ENCODE measurements at places on chromosomes 3 and 15. TPM values are rescaled to one million over a fixed set of nuclear protein-coding genes. Genes with fewer than 3 reads are reported as not detected.
A peak's percentile ranks its signal among the peaks of the same experiment; 100 is the strongest.

CHRNA3 gene
- total RNA-seq: not detected

CACNA1D gene
- 0.44 TPM for total RNA-seq

SAMMSON gene
- total RNA-seq: not detected

SCG3 gene
- total RNA-seq: not detected

RHOV gene
- total RNA-seq: not detected

DNA sequence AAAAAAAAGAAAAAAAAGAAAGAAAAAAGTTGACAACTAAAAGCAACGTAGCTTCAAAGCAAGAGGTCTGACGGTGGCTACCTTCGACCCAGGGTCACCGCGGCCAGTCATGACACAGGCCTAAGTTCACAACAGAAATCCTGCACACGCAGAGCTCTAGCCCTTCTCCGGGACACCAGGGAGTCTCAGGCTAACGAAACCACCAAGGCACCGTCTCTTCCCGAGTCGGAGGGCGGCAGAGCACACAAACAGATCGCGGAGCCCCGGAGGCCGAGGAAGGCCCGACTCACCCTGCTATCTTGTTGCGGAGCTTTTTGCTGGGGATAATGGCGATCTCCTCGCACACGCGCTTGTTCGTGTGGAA lies 584 bp downstream of the RPS17 start:
- no peak for DNase-seq
- peaks cover 38% of the 10 kb centered on the region for H3K36me3 ChIP-seq
- H3K4me1 ChIP-seq: peaks cover 26% of the 10 kb centered on the region
- H3K4me3 ChIP-seq: peak overlapping the region; percentile 87
- peak overlapping the region; percentile 77 for H3K27ac ChIP-seq

GRCh38 chr15:68627476-68627875 lies 48.7 kb downstream of the CORO2B start:
- no peaks in the 10 kb centered on the region for H3K4me1 ChIP-seq
- H3K4me3 ChIP-seq: no peak overlapping the region
- H3K27me3 ChIP-seq: no peaks in the 10 kb centered on the region
- no peak overlapping the region for H3K27ac ChIP-seq
- no peaks in the 10 kb centered on the region for H3K36me3 ChIP-seq

DNA sequence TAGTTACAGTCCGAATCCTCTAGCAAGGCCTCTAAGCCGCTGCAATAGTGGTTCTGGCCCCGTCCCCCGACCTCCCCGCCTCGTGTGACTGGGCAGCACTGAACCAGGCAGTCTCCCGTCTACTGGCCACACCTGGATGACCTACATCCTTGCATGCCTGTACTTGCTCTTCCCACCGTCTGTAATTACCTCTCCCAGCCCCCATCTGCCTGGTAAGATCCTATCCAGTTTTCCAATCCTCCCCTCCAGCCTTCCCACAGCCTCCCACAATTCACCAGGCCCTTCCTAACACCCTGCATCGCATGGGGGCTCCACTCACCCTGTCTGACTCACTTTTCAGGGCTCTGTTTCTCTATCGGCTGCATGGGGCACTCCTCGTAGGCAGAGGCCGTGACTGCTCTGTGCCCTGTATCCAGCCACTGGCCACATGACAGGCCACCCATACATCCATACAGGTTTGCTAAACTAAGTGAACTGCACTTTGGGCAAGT lies 32.8 kb downstream of the XXYLT1 start:
- no peak overlapping the region for H3K27ac ChIP-seq
- no peaks in the 10 kb centered on the region for H3K27me3 ChIP-seq
- H3K4me3 ChIP-seq: no peak overlapping the region
- no peaks in the 10 kb centered on the region for H3K4me1 ChIP-seq

DNA sequence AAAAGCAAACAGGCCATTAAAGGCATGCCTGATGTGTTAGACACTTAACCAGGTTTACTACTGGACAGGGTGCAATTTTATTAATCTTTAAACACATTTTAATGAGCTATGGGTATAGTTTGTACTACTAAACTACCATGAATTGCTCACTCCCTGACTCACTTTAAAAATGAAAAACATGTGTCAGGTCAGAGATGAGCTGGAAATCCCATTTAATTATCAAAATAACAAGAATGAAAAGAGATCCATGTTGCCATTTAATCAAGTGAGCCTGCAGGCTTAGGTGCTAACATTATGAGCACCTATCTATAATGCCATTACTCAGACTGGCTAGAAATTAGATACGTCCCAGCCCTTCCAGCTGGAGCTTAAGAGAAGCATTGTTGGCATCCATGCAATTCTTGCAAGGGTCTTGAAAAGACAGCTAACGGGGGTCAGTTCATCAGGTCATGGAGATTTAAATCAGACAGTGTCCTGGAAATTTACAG lies 224.4 kb downstream of the THRB start:
- H3K36me3 ChIP-seq: no peaks in the 10 kb centered on the region
- H3K27me3 ChIP-seq: no peaks in the 10 kb centered on the region

GRCh38 chr3:52890735-52891134 lies 6.6 kb downstream of the STIMATE start:
- H3K4me1 ChIP-seq: peaks cover 58% of the 10 kb centered on the region
- H3K36me3 ChIP-seq: peaks cover 6% of the 10 kb centered on the region
- H3K27me3 ChIP-seq: no peaks in the 10 kb centered on the region
- peak overlapping the region; percentile 87 for H3K27ac ChIP-seq

GRCh38 chr15:52787123-52787503 lies 3.0 kb downstream of the ONECUT1 start:
- H3K4me3 ChIP-seq: no peak overlapping the region
- no peak for DNase-seq
- H3K27me3 ChIP-seq: peaks cover 42% of the 10 kb centered on the region
- no peak overlapping the region for H3K27ac ChIP-seq
- no peaks in the 10 kb centered on the region for H3K36me3 ChIP-seq
- peaks cover 46% of the 10 kb centered on the region for H3K4me1 ChIP-seq

DNA sequence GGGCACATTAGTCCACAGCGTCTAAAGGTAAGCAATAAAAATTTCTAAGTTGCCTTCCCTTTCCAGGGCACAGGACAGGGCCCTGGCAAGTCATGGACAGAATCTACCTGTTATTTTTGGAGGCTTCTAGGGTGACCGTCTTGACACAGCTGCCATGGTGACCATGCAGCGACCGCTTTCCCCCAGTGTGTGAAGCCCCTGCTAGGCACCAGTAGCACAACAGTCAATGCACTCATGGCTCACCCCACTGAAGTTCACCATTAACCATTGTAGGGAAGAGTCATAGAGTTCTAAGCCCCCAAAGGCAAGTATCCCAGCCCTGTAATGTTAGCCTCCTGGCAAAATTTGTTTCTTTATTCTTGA lies 43.8 kb upstream of the SLCO2A1 start:
- H3K4me1 ChIP-seq: no peaks in the 10 kb centered on the region
- H3K27ac ChIP-seq: no peak overlapping the region
- DNase-seq: no peak
- H3K4me3 ChIP-seq: no peak overlapping the region
- H3K27me3 ChIP-seq: no peaks in the 10 kb centered on the region
- no peaks in the 10 kb centered on the region for H3K36me3 ChIP-seq

DNA sequence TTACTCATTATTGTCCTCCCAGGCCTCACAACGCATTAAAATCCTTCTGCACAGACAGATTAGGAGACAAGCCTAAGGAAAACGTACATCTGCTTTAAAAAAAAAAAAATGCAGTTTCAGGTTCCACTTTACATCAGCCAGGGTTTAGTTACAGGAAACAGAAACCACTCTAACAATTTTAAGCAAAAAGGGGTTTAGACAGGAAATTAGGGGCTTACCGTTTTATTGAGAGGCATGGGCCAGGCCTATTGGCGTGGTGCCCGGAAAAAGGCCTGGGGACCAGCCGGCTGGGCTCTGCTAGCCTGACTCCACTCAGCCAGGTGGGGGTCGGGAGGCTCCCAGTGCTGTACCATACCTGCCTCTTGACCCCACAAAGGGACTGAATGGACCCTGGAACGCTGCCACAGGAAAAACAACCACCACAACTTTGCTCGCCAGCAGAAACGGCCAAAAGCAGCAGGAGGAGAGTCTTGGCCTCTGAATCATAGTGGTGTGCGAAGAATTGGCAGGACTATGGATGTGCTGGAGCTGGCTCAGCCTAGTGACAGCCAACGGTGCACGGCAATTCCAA lies 124.3 kb downstream of the CHSY1 start:
- H3K27ac ChIP-seq: peak overlapping the region; percentile 60
- no peaks in the 10 kb centered on the region for H3K27me3 ChIP-seq
- peaks cover 26% of the 10 kb centered on the region for H3K4me1 ChIP-seq
- H3K4me3 ChIP-seq: peak overlapping the region; percentile 61

DNA sequence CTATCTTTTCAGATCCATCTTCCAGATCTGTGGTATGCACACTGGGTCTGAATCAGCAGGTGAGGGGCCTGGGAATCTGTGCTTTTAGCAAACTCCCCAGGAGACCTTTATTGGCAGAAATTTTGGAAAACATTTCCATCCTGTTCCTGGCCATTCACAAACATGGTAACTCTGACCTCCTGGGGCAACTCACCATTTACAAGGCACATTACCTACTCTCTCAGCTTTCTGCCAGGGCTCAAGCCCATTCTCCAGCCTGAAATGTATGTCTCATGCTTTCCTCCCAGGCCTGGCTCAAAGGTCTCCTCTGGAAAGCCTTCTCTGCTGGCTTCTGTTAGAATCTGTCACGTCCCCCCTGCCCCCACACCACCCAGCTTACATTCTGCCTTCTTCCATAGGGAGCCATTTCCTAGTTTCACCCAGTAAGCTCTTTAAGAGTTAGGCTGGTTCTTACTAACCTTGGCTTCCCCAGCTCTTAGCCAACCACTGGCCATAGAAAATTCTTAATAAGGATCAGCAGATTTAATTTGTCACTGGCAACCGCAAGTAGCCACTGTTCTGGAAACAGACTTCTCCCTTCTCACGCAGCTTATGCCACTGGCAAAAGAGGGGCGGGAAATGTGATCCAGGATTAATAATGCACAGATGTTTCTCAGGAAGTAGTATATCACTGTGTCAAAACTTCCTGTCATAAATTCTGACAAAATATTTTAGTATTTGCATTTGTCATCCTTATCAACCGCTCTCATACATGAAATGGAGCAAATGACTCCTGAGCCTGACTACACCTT lies 55.0 kb downstream of the RORA start:
- H3K27ac ChIP-seq: no peak overlapping the region
- DNase-seq: no peak
- peaks cover 5% of the 10 kb centered on the region for H3K27me3 ChIP-seq

- DNase-seq: no peak
- H3K36me3 ChIP-seq: no peaks in the 10 kb centered on the region
- H3K27me3 ChIP-seq: no peaks in the 10 kb centered on the region
- no peak overlapping the region for H3K4me3 ChIP-seq
- no peak overlapping the region for H3K27ac ChIP-seq
- H3K4me1 ChIP-seq: no peaks in the 10 kb centered on the region
Observed at GRCh38 chr3:174097686-174098085, 700.1 kb downstream of the NLGN1 start.

DNA sequence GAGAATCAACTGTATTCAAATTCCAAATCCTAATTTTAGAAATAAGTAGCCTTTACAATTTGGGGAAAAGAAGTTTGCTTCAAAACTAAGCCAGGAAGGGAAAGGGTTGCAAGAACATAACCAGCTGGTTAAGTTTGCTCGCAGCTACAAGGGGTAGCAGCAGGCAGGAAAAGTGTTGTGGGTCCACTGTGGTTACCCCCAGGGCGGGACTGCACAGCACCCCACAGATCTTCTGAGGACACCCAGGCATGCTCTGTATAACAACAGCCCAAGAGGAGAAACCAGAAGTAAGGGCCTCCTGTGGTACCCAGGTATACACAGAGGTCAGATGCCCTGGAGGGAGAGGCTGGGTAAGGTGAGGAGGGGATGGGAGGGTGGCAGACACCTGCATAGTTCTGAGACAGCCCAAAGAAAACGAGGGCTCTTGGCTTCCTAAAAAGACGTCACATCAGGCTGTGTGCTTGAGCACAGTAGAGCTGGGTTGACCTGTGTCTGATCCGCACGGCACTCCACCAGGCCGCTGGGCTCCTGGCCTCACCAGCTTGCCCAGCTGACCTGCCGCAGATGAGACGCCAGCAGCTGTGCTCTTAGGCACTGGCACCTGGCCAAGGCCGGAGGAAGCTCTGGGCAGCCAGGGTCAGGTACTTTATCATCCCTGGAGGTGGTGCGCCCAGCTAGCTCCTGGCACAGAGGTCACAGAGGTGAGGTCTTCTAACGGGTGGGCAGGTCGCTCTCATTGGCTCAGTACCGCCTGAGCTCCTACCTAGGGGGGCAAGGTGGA lies 81.8 kb upstream of the SNRPA1 start:
- no peaks in the 10 kb centered on the region for H3K4me1 ChIP-seq
- H3K27me3 ChIP-seq: no peaks in the 10 kb centered on the region
- DNase-seq: no peak
- H3K27ac ChIP-seq: no peak overlapping the region

- H3K27ac ChIP-seq: no peak overlapping the region
Observed at GRCh38 chr3:130811557-130811956, 64.9 kb upstream of the PIK3R4 start.

- no peak overlapping the region for H3K27ac ChIP-seq
- peaks cover 2% of the 10 kb centered on the region for H3K27me3 ChIP-seq
- DNase-seq: no peak
- H3K4me3 ChIP-seq: no peak overlapping the region
Observed at GRCh38 chr3:120218981-120219380, 66.0 kb downstream of the GPR156 start.

DNA sequence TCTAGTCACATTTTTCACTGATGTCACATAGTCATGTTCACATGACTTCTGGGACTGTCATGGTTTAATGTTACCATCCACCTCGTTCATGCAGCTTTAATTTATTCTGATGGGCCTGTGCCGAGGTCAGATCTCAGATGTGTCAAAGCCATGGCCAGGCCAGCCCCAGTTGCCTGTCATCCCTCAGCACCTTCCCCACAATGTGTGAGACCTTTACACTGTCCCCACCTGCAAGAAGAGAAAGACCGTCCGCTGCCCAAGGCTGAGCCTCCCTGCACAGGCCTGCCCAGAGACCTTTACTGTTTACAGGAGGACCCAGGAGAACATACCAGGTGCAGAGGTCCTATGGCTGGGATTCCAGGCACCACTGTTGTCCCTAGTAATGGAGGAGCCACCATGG lies 12.8 kb upstream of the KLF15 start:
- no peaks in the 10 kb centered on the region for H3K36me3 ChIP-seq
- H3K27me3 ChIP-seq: no peaks in the 10 kb centered on the region
- H3K27ac ChIP-seq: no peak overlapping the region
- H3K4me1 ChIP-seq: no peaks in the 10 kb centered on the region

DNA sequence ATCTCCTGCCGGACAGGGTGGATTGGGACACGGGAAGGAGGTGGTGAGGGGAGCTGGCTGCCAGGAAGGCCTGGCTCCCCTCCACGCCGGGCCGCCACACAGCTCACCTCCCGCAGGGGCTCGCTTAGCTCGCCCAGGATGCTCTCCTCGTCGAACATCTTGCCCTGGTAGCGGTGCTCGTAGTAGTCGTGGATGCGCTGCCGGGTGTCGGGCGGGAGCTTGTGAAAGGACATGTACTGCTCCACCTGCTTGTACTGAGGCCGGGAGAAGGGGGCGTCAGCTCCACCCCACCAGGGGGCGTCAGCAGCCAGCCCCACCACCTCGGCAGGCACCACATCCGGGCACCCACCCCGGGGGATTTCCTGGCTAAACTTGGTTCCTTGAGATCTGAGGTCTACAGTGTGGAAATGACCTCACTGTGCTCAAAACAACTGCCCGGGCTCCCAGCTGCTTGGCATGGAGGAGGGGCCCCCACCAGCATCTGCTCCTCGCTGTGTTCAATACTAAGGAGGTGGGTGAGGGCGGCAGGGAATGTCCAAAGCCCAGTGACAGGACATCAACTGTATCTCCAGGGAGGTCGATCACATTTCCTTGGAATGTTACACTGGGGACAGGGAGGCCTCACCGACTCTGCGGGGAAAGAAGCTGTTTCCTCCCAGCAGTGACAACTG lies 43.4 kb downstream of the HCN4 start:
- H3K4me3 ChIP-seq: no peak overlapping the region
- H3K27ac ChIP-seq: no peak overlapping the region
- no peaks in the 10 kb centered on the region for H3K36me3 ChIP-seq
- H3K27me3 ChIP-seq: no peaks in the 10 kb centered on the region
- DNase-seq: peak; percentile 15

Data from CD4-positive, CD25-positive, alpha-beta regulatory T cell (primary cell).